ENCODE measurements at places on chromosomes 13 and 19. TPM values are rescaled to one million over a fixed set of nuclear protein-coding genes. Genes with fewer than 3 reads are reported as not detected.

- no peak overlapping the region for H3K4me3 ChIP-seq
- no peak for DNase-seq
- H3K27ac ChIP-seq, result no peak overlapping the region
- H3K36me3 ChIP-seq, result no peaks in the 10 kb centered on the region
These were observed 5.6 kb upstream of the LATS2 start for GRCh38 chr13:21066946-21067345.

GRCh38 chr19:7456964-7457541 lies 31.8 kb downstream of the PEX11G start:
- no peak for DNase-seq
- H3K4me3 ChIP-seq, result no peak overlapping the region
- no peaks in the 10 kb centered on the region for H3K27me3 ChIP-seq
- H3K36me3 ChIP-seq, result peaks cover 38% of the 10 kb centered on the region
- H3K4me1 ChIP-seq, result no peaks in the 10 kb centered on the region

DNA sequence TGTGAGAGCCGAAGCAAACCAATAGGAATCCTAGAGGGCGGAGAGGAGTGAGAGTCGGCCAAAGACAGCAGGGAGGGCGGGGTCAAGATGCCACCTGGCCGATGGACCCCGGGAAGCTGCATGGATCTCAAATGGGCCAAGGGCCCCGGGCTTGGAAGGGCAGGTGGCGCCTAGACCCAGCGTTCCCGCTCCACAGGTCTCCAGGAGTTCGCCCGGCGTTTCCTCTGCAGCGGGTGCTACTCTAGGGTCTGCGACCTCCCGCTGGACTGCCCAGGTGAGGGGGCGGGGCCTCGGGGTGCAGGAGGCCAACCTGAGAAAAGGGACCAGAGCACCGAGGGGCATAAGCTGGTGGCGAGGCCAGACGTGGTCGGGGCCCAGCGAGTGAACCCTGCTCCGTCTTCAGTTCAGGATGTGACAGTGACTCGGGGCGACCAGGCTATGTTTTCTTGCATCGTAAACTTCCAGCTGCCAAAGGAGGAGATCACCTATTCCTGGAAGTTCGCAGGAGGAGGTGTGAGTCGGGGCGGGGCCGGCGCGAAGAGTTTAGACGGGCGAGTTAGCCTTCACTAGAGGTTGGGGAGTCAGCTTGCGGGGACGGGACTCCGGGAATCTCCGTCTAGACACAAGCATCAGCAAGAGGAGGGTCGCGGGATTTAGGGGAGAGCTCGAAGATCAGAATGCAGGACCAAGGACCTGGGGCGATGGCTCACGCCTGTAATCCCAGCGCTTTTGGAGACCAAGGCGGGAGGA lies 9.9 kb downstream of the SPACA6 start:
- H3K27ac ChIP-seq, result peak overlapping the region; percentile 89
- peaks cover 74% of the 10 kb centered on the region for H3K36me3 ChIP-seq
- no peak overlapping the region for H3K4me3 ChIP-seq
- no peaks in the 10 kb centered on the region for H3K27me3 ChIP-seq

DNA sequence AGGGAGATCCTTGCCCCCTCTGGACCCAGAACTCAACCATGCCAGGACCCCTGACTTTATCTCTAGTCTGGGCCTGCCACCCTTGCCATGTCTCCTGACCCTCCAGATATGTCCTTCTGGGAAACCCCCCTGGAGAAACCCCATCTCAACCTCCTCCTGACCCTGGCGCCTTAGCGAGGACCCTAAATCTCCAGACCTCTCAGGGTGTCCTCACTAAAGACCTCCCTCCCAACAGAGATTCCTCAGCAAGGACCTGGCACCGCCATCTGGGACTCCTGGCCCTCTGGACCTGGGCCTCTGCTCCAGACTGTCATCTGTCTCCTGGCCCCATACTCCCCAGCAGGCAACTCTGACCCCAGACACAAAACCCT lies 1.3 kb downstream of the KCNK6 start:
- DNase-seq, result peak; percentile 51
- peaks cover 23% of the 10 kb centered on the region for H3K4me1 ChIP-seq
- H3K4me3 ChIP-seq, result peak overlapping the region; percentile 86

The SHC2 gene
- total RNA-seq, result 1.5 TPM

DNA sequence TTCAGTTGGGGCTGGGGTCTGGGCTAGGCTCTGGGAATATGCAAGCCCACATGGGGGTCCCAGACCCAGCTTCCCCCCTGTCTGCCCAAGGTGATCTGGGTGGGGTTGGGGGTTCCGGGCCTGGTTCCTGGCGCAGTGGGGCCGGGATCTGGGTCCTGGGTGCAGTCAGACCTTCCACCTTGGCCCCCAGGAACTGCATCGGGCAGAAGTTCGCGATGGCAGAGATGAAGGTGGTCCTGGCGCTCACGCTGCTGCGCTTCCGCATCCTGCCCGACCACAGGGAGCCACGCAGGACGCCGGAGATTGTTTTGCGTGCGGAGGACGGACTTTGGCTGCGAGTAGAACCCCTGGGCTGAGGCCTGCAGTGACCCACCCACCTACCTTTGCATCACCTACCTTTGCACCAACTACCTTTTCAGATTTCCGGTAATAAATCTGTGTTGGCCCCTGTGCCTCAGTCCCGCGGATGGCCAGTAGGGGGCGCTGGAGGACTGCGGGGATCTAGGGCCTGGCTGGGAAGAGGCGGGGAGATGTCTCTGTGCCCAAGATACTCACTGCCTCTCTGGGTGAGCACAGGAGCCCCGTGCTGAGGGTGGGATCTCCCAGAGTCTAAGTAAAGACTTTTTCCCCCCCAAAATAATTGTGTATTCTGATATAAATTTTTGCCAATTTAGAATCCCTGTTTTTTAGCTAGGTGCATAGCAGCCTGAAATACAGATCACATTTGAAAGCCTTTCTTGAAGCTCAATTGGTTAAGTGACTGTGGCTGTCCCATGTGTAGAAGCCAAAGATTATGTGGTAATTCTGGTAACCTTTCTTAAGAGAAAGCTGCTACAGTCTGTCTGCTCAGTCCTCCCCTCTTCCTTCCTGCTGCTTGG lies 11.5 kb upstream of the CYP4F3 start:
- DNase-seq, result peak; percentile 94
- no peaks in the 10 kb centered on the region for H3K27me3 ChIP-seq
- no peak overlapping the region for H3K27ac ChIP-seq
- no peaks in the 10 kb centered on the region for H3K36me3 ChIP-seq
- no peak overlapping the region for H3K4me3 ChIP-seq

DNA sequence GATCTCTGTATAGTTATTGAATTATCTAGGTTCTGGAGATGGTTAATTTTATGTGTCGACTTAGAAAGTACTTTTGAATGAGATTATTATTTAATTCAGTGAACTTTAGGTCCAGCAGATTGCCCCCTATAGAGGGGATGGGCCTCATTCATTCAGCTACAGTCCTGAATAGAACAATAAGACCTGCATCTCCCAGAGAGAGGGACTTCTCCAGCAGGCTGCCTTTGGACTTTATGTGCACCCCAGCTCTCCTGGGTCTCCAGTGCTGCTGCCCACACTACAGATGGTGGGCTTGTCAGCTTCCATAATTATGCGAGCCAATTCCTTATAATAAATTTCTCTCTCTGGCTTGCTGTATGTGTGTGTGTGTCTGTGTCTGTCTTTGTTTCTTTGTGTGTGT lies 39.3 kb upstream of the KL start:
- no peaks in the 10 kb centered on the region for H3K36me3 ChIP-seq
- H3K4me1 ChIP-seq, result no peaks in the 10 kb centered on the region
- no peak for DNase-seq
- H3K27ac ChIP-seq, result no peak overlapping the region
- H3K27me3 ChIP-seq, result no peaks in the 10 kb centered on the region

The SERPINE3 gene
- not detected for total RNA-seq

DNA sequence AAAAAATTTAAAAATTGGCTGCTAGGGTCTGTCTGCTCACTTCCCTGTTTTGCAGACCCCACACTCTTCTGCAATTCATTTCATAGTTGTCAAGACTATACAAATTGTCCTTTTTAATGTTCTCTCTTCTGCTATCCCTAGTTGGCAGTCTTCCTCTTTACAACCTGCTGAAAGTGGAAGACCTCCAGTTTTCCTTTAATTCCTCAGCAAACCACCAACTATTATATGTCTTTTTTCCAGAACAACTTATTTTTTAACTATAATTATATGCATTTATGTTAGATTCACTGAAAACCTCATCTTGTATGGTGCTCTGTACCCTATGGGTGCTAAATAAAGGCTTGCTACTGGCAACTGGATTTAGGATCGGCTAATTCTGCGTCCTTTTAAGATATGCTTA lies 1.1 kb upstream of the PHF11 start:
- H3K27me3 ChIP-seq, result no peaks in the 10 kb centered on the region
- no peak for DNase-seq
- peak overlapping the region; percentile 70 for H3K4me3 ChIP-seq
- peaks cover 17% of the 10 kb centered on the region for H3K4me1 ChIP-seq
- no peaks in the 10 kb centered on the region for H3K36me3 ChIP-seq

- no peaks in the 10 kb centered on the region for H3K4me1 ChIP-seq
- no peak overlapping the region for H3K4me3 ChIP-seq
- no peaks in the 10 kb centered on the region for H3K36me3 ChIP-seq
These were observed 1336.9 kb upstream of the SPRY2 start for GRCh38 chr13:81677857-81678256.

GRCh38 chr13:24267801-24268200 lies 41.6 kb upstream of the C1QTNF9 start:
- H3K27me3 ChIP-seq, result no peaks in the 10 kb centered on the region
- H3K27ac ChIP-seq, result no peak overlapping the region
- H3K4me3 ChIP-seq, result peak overlapping the region; percentile 53
- H3K36me3 ChIP-seq, result no peaks in the 10 kb centered on the region

DNA sequence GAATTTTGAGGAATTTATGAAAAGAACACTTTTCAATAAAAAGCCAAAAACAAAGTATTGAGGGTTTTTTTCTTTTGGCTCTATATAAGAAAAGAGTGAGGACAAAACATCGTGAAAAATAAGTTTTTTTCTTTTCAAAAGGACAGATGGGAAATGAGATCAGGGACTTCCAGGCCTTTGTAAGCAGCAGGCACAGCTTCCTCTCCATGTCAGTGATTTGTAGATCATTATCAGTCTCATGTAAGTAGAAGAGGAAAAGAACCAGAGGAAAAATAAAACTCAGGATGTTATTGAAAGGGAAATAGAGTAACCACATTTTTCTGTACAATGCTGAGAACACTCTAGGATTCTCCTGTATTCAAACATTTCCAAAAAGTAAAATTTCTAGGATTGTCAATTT lies 29.9 kb downstream of the DOCK9 start:
- H3K4me3 ChIP-seq, result no peak overlapping the region
- H3K4me1 ChIP-seq, result no peaks in the 10 kb centered on the region
- no peak for DNase-seq
- no peaks in the 10 kb centered on the region for H3K27me3 ChIP-seq

DNA sequence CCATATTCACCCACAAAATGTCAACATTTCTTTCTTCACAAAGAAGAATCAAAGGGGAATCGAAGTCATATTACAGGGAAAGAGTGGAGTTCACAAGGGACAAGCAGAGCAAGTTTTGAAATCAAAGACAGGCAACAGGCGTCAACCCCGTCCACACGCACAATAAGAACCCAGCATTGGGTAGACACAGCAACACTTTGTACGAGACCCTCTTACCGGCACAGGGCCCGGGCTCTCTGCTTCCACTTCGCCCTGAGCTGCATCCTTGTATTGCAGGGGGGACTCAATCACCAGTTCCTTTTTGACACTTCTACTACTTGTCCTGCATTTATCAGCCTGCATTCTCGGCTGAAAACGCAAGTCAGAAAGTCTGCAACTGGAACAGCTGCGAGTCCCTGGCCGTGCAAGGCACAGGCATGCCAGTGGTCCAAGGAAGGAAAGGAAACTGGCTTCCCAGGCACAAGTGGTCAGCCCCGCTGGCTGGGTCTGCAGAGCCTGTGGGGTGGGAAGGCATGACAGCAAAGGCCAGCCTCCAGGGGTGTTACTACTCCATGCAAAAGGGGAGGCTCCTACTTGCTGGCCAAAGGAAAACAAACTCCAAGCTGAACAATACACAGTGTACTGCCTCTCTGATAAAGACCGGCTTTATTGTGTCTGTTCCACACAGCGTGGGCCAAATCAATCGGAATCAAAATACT lies at the start of gene DOCK9:
TSS of gene DOCK9 (minus strand) at position 497 of the 698 bp plus-strand sequence. CDS start at position 342, 155 bp downstream.
- peak within 1 kb of the TSS; percentile 71 for H3K4me3 ChIP-seq
- H3K27ac ChIP-seq, result peak within 1 kb of the TSS; percentile 63
- no peaks in the 10 kb centered on the region for H3K36me3 ChIP-seq
- H3K4me1 ChIP-seq, result peaks cover 18% of the 10 kb centered on the region
- no peak for DNase-seq
- no peaks in the 10 kb centered on the region for H3K27me3 ChIP-seq

DNA sequence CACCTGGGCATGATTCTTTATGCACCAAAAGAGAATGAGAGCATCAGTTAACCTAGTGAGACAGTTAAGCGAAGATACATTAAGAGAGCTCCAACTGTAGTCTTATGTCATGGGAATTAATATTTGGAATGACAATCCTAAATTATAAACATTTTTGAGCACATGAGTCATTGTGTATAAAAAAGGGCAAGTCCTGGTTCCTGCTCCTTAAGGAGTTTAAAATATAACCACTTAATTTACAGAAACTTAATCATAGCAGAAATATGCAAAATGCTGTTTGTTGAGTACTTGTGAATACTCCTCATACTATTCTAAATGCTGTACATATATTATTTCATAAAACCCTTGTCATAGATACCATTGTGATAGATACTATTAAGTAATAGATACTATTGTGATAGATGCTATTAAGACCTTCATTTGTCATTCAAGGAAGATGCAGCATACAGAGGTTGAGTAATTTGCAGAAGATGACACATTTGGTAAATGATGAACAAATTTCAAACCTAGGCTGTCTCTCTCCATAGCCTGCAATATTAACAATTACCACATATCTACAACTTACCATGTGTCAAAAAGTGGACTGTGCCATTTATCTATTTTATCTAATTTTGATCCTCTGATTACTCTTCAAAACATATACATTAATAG lies 301.0 kb downstream of the TBC1D4 start:
- no peak overlapping the region for H3K4me3 ChIP-seq
- no peaks in the 10 kb centered on the region for H3K27me3 ChIP-seq
- peak overlapping the region; percentile 25 for H3K27ac ChIP-seq
- no peaks in the 10 kb centered on the region for H3K36me3 ChIP-seq
- peaks cover 20% of the 10 kb centered on the region for H3K4me1 ChIP-seq
- DNase-seq, result peak; percentile 5

The METTL21C gene
- total RNA-seq, result not detected

The KLF12 gene
- 44.8 TPM for total RNA-seq

The MAP1S gene
- 15.2 TPM for total RNA-seq

DNA sequence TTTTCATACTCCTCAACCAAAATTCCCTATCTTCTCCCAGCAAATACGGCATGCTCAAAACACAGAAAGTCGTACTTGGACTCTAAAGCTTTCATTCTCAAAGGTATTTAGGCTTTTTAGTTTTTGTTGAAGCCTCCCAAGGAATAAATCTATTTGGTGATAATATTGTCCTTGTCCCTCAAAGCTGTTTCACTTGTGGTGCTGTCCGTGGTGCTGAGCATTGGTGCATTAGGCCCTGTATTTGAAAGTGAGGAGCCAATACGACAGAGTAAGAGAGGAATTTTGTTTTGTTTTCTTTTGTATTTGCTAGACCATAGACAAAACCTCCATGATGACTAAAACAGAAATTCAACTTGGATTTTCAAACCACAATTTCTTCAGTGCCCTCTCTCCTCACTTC lies 3.2 kb upstream of the LGALS13 start:
- H3K4me1 ChIP-seq, result no peaks in the 10 kb centered on the region
- no peak overlapping the region for H3K4me3 ChIP-seq
- no peak for DNase-seq
- H3K36me3 ChIP-seq, result no peaks in the 10 kb centered on the region
- no peak overlapping the region for H3K27ac ChIP-seq

- no peak overlapping the region for H3K27ac ChIP-seq
- H3K4me1 ChIP-seq, result no peaks in the 10 kb centered on the region
- no peak overlapping the region for H3K4me3 ChIP-seq
- no peak for DNase-seq
- no peaks in the 10 kb centered on the region for H3K27me3 ChIP-seq
These were observed 46.8 kb upstream of the ZNF726 start for GRCh38 chr19:23867895-23868294.

Data from osteoblast (primary cell).